Transverse colon (tissue), 4 donors: ENCODE measurements at places on chromosomes 12 and 14.

DNA sequence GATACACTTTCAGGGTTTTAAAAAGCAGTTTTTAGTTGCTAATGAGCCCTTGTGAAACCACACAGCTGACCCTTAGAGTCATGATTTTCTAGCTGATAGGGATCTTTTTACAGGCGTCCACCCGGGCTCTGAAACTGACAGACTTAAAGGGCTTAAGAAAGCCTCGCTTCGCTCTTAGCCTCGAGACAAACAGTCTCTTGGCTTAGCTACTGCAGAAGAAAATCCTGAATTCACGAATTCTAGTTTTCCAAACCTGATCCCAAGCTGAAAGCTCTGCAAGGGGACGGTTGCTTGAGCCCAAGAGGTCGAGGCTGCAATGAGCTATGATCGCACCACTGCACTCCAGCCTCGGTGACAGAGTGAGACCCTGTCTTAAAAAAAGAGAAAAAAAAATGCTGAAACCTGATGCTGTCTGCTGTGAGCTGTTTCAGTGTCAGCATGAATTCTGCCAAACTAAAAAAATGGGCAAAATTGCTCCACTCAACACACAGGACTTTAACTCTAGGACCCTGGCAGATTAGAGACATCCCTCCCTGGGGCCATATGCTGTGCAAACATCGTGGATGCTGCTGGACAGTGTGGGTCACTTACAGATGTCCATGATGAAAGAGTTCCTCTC lies 3.1 kb upstream of the HPD start:
- no peak for DNase-seq

- DNase-seq, result no peak
Observed at GRCh38 chr12:3107071-3107583, 29.9 kb downstream of the TSPAN9 start.

- no peak for DNase-seq
Observed at GRCh38 chr14:50339178-50339804, 27.2 kb downstream of the DMAC2L start.

DNA sequence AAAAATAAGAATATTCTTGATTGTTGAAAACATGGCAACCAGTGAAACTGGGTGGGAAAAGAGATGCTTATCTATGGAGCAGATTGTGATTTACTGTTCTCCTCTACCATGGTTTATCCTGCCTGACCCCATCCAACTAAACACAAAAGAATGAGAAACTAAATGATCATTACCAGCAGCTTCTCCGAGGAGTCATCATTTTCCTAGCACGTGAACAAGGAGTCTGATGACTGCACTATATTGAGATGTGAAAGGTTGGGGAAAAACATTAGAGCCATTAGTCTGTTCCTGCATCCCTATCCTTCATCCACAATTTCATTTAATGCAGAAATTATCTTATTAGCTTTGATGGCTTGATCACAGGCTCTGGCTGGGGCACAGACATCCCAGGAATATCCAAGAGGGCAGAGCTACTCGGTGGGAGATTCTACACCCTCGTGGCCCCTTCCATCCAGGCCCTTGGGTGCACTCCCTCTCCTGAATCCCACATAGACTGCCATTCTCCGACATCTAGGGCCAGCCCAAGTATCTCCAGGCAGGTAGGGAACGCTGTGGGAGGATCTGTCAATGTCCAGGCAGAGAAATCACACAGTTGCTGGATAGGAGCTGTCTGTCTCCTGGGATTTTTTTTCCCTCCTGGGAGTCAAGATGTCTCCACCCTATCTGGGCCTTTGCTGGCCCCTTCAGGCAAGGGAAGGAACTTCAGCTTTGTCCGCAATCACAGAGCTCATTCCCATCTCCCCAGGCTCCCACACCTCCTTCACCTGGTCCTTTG lies 43.3 kb upstream of the DHRS4 start:
- peak; percentile 54 for DNase-seq

- no peak for DNase-seq
Observed at GRCh38 chr14:42163136-42163535, 556.5 kb downstream of the LRFN5 start.

DNA sequence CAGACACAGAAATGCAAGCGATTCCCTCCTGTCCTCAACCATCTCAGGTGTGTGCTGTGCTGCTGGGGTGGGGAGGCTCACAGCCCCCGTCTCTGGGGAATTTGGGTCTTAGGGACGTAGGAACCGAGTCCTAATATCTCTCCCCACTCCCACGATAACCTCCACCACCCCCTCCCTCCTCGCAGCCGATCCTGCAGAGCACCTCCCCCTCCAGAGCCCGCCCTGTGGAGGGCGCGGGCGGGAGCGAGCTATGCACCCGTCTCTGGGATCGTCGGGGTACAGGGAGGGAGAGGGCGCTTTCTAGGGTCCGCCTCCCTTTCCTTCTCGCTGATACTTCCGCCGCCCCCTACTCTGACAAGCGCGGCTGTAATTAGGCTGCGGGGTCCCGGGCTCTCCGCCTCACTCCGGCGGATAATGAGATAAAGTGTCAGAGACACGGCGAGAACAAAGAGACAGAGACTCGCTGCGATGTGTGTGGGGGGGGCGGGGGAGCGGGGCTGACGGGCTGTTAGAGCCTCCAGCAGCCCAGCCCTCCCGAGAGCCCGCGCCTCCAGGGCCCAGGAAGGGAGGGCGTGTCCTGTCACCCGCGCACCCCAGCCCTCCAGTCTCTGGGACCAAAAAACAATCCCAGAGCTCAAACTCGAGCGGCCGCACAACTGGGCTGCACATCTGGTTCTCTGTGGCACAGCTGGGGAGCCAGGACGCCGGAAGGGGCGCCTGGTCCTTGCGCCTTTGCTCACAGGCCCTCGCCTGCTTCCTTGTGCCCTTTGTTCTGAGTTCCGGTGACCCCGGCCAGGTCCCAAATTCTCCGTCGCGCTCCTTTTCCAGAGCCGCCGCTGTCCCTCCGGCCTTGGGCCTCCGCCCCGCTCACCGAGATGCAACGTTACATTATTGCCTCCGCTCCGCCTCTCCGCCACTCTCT lies 8.7 kb downstream of the SHMT2 start:
- peak; percentile 29 for DNase-seq

DNA sequence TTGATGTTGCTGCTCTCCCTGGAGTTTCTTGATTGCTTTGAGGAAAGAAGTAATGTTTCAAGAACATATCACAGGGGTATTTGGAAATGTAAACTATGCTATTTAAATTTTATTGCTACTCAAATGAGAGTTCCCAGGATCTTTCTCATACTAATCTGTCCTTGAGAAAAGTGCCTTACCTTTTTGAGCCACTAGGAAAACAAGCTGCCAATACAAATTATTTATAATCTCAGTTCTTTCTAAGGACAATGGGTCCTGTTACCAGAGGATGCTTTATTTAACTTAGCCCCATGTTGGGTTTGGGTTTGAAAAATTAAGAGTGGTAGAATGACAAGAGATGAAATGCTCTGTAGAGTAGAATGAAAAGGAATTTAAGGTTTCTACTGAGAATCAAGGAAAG lies 258.2 kb upstream of the PRKD1 start:
- DNase-seq, result no peak

DNA sequence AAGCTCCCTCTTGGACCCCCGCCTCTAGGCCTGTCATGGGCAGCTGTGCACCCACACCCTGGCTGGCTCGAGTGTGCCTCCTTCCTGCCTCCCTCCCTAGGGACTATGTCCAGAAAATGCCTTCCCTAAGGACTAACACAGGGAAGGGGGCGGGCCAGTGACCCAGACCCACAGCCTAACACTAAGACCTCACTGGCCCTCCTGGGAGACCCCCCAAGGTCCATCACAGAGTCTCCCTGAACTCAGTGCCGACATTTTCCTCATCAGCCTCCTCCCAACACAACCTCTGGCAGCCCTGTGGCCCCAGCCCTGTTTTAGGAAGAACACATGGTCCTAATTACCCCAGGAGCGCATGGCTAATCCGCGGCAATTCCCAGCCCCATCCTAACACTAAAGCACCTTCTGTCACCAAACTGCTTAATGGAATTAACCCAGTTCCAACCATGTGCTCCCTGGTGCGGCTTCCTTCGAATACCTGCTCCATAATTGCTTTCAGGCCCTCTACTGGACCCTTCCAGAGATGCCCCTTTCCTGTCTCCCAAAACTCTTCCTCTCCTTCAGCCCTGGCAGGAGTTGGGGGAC lies 5.6 kb downstream of the MSI1 start:
- no peak for DNase-seq

DNA sequence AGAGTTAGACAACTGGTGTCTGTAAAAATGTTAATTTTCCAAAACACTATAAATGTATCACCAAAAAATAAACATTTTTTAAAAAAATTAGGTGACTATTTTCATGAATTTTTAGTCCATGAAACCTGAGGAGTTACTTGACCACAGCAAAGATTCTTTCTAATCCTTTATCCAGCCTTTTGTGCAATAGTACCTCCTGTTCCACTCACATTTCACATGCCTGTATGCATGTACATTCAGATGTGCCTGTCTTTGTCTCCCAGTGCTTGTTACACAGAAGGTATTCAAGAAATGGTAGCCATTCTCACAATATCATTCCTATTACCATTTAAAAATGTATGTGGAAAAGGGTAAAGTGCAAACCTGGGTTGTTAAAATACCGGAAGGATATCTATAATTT lies 857.0 kb downstream of the DIO2 start:
- DNase-seq, result no peak

DNA sequence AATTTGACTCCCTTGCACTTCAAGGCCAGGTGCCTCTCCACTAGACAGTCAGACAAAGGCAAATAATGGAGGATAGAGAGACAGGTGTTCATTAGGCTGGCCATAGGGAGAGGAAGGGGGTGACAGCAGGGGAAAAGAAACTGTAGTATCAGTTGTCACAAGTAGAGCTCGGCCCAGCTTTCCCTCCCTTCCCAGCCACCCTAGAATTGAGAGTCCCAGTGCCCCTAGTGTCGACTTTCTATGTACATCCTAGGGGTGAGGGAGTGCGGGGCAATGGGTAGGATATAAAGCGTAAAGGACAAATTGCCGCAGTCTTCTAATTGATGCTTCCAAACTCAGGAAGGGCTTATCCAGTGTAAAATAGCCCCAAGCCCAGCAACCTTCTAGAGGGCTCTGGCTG lies 39.0 kb downstream of the BAZ2A start:
- no peak for DNase-seq

GRCh38 chr14:70716958-70717357 lies 75.2 kb downstream of the TTC9 start:
- no peak for DNase-seq

- no peak for DNase-seq
Observed at GRCh38 chr12:89789862-89790261, 81.2 kb upstream of the ATP2B1 start.

- no peak for DNase-seq
Observed at GRCh38 chr12:41556176-41556575, 368.1 kb downstream of the PDZRN4 start.

- DNase-seq, result no peak
Observed at GRCh38 chr12:101336437-101336836, 56.5 kb downstream of the UTP20 start.

- DNase-seq, result no peak
Observed at GRCh38 chr14:37157987-37158386, 14.4 kb downstream of the SLC25A21 start.

GRCh38 chr12:88623777-88624548 lies 43.7 kb upstream of the KITLG start:
- DNase-seq, result no peak

DNA sequence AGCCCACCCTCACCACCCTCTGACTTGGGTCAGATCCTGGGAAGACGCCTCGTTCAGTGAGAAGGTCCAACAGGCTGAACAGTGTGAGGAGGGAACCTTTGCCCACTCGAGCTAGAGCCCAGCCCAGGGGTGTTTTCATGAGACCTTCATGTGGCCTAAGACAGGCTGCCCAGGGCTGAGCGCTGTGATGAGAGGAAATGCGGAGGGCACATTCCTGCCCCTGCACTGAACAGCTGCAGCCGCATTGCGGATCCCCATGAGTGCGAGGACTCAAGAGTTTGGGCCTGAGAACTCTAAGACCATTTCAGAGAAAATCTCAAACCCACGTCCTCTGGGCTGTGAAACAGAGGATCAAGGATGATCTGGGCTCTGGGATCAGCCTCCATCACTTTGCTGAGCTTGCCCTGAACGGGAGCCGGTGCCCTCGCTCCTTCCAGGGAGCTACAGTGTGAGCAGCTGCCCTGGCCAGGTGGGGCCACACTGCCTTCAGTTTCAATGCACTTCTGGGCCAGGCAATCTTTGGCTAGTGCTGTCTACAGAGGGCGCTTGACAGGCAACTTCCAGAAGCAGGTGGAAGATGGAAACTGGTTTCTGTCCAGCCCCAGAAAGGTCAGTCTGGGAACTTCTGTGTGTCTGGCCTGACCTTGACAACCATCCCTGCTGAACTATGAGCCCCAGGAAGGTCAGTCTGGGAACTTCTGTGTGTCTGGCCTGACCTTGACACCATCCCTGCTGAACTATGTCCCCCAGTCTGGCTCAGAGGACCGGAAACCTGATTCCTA lies 43.5 kb upstream of the P2RX7 start:
- DNase-seq, result peak; percentile 44

- no peak for DNase-seq
Observed at GRCh38 chr14:49218436-49219092, 367.6 kb downstream of the RPS29 start.

DNA sequence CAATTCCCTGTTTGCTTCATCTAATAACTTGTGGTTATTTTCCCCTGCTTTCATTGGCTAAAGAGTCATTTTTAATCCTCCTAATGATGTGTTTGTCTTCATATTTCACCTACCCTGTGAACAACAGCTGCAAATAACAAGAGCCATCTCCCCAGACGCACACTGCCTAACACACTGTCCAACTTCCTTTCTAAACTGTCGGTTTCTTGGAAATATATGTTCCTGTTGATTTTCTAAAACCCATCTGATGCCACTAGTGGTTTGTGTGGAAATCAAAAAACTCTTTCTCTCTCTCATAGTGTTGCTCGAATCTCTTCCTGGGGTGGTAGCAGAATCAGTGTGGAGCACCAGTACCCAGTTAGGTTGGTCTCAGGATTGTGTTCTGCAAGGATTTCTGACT lies 226.9 kb downstream of the EPS8 start:
- DNase-seq, result no peak

DNA sequence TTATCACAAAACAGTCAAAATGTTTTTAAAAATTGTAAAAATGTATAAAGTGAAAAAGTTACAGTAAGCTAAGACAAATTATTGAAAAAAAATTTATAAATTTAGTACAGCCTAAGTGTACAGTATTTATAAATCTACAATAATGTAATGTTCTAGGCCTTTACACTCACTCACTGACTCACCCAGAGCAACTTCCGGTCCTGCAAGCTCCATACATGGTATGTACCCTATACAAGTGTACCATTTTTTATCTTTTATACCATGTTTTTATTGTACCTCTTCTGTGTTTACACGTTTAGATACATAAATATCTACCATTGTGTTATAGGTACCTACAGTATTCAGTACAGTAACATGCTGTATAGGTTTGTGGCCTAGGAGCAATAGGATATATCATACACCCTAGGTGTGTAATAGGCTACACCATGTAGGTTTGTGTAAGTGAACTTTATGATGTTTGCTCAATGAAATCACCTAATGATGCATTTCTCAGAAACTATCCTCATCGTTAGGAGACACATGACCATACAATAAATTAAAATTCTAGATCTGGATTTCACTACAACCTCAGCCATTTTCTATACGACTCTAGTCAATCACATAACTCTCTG lies 66.8 kb downstream of the TXNDC16 start:
- DNase-seq, result no peak
